ENCODE measurements at places on chromosomes 3 and 15.

GRCh38 chr15:29566914-29567313 lies 255.4 kb downstream of the TJP1 start:
- DNase-seq: no peak

DNA sequence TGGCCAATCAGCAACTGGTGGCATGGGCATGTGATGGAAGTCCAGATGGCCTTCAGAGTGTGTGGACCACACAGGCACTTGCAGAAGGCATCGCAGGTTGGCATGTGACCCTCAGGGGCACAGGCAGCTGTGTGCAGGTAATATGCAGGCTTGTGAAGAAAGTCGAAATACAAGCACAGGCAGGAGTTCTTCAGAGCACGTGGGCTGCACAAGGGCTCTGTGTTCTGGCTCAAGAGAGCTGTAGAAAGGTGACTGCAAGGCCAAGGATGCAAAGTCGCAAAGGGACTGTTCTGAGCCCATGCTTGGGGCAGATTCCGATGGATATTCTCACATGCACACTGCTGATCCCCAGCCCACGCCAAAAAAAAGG lies 8.3 kb downstream of the LRRC2 start:
- no peak for DNase-seq

DNA sequence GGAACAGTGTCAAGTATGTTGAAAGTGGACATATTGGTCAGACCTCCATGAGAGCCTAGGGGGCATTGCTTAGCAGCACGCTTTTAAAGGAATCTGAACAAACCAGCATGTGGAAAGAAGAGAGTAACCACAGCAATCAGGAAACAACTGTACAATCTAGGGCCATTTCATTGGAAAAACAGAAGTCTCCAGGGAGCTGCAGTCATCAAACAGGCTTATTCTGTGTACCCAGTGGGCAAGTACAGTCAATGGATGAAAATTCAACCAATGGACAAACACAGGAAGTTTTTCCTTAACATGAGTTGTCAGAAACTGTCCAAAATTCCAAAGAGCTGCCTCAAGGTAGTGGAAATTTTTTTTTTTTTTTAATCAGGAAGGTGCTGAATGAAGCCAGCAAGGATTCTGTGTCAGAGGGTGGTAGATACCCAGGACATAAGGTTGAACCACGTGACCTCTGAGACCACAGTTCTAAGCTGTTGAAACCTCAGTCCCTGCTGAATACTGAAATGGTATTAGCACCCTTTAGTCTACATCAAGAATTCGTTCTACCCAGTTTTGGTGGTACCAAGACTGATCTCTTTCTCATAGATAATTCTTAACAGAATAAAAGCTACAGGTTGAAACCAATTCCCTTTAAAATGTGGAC lies 4.4 kb upstream of the DLG1 start:
- DNase-seq: peak; percentile 38

DNA sequence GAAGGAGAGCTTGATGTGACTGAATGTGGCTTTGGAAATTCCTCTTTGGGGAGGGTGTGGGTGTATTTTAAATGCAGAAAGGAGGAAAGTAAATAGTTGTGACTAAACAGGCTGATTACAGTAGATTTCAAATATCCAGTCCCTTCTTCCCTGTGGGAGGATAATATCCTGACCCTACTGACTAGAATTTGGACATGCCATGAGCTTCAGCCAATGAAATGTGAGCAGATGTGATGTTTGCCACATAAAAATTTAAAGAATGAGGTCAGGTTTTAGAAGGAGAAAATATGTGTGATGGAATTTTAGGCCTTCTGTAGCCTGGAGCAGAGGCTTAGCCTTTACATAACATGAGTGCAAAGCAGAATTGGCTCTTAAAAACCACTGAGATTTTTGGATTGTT lies 1218.9 kb downstream of the ROBO2 start:
- peak; percentile 81 for DNase-seq

Data from fibroblast of skin of left biceps (primary cell).